ENCODE measurements at places on chromosomes 6 and 20.

DNA sequence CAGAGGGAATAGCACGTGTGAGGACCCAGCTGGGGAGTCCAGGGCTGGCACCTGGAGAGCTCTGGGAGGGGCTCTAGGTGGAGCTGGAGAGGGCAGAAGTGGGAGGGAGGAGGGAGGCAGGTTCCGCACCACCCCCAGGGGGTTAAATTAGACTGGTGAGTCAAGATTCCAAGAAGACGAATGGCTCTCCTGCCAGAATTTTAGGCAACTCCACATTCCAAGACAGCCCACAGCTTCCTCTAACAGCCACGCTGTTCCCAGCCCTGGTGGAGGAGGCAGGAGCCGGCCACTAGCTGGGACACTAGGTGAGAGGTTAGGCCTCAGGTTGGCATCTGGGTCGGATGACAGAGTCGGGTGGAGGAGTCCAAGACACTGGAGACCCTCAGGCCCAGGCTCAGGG, 60.2 kb downstream of the TFAP2C start:
- DNase-seq = no peak

DNA sequence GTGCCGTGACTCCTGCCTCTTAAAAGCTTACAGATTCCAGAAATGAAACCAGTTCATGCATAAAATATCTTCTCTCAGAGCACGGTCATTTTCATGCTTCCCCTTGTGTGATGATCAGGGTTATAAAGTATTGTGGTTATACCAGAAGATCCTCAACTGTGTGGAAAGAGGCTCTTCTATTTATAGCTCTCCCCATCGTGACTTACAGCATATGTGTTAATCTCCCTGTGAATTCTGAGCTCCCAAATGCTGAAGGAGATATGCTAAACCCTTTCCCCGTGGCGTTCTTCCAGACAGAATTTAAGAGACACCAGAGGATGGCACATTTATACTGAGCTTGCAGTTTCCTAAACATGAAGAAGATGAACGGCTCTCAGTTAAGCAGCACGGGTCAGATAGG, 158.8 kb downstream of the CDH26 start:
- DNase-seq = no peak

DNA sequence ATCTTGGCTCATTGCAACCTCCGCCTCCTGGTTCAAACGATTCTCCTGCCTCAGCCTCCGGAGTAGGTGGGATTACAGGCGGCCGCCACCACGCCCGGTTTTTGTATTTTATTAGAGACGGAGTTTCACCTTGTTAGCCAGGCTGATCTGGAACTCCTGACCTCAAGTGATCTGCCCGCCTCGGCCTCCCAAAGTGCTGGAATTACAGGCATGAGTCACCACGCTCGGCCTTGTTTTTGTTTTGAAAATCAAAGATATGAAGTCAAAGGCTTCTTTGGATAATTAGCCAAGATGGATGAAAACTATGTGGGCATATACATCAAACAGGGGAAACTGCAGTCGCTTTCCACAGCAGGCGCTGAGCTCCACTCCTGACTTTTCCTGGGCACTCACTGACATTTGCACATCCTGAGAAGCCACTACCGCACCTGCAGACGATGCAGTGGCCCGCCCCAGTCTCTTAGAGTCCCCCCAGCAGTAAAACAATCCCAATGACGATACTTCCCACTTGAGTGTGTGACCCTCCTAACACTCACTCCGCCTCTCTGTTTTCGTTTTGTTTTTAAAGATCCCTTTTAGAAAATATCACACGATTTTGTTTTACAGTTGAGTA, 44.1 kb downstream of the GJA1 start:
- no peak for DNase-seq

GRCh38 chr6:67642582-67642981, 992.5 kb upstream of the ADGRB3 start:
- no peak for DNase-seq

- peak; percentile 23 for DNase-seq
These were observed 49.0 kb downstream of the MDGA1 start for GRCh38 chr6:37648465-37649330.

- DNase-seq = no peak
These were observed 98.2 kb upstream of the HDGFL1 start for GRCh38 chr6:22471132-22471690.

DNA sequence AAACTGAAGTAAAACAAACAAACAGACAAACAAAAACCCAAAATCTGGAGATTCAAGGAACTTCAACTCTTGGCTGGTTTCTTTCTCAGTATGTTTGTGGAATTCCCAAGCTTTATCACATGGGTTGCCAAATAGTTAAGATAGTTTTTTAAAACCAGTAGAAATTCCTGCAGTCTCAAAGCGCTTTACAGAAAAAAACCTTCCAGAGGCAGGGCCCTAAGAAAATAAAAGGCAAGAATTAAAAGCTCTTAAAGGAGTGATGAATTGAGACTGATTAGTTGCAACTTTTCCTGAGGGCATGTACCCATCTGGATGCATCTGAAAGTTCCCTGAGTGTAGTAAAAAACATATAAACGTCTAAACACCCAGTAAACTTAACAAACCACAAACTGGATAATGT, 25.9 kb upstream of the PTCHD4 start:
- DNase-seq = no peak

GRCh38 chr6:107284805-107285204, 169.5 kb upstream of the BEND3 start:
- no peak for DNase-seq

GRCh38 chr20:37161830-37162549, 17.1 kb upstream of the RPN2 start:
- DNase-seq = no peak

- peak; percentile 65 for DNase-seq
These were observed 2.0 kb upstream of the PLCG1 start for GRCh38 chr20:41135187-41135887.

- peak; percentile 4 for DNase-seq
These were observed 173.2 kb downstream of the VEGFA start for GRCh38 chr6:43943099-43943766.

DNA sequence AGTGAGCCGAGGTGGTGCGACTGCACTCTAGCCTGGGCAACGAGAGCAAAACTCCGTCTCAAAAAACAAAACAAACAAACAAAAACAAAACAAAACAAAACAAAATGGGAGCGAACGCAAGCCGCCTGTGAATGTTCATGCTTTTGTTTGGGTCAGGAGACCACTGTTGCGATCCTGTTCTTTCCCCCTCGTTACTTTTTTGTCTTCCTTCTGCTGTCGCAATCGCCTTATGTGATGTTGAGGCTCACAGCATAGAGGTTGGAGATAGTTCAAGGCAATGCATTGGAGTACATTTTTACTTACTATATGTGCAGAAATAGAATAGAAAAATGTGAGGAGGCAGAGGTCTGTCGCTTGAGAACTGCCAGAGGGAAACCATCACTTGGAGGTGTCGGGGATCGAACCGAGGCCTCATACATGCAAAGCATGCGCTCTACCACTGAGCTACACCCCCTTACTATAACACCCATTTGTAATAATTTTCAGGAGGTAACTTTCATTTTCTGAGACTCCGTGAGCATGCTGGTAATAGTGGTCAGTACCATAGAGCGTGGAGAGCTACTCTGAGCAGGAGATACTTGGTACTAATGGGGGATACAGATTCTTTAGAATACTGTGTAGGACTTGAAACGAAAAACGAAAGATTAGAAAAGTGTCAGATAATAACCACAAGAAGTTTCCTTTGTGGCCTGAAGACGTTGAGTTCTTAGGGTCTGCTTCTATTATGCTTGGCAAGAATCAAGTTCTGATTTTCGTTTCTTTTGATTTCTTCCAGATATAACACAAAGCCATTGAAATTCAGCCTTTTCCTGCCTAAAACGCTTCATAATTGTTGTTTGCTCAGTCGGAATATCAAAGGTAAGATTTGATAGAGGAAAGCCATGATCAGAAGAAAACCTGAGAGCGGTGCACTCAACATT, 121.1 kb downstream of the TRIM27 start:
- peak; percentile 35 for DNase-seq

DNA sequence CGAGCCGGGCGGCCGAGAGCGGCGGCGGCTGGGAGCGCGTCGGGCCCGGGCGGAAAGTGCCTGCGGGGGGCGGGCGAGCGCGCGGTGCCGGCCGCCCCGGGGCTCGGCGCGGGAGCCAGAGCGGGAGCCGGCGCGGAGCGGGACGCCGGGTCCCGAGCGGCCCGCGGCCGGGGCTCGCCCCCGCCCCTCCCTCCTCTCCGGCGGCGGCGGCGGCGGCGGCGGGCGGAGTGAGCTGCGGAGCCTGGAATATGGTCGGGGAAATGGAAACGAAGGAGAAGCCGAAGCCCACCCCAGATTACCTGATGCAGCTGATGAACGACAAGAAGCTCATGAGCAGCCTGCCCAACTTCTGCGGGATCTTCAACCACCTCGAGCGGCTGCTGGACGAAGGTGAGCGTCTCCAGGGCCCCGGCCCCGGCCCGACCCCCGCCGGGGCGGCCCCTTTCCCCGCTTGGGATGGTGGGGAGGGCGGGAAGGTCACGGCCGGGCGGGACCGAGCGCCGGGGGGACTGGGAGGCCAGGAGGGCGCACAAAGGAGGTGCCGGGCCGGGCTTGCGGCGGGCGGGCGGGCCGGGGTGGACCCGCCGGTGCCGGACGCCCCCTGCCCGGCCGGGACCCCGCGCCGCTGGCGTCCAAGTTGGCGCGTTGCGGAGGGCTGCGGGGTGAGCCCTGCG, 565 bp downstream of the QKI start:
- DNase-seq = peak; percentile 41

DNA sequence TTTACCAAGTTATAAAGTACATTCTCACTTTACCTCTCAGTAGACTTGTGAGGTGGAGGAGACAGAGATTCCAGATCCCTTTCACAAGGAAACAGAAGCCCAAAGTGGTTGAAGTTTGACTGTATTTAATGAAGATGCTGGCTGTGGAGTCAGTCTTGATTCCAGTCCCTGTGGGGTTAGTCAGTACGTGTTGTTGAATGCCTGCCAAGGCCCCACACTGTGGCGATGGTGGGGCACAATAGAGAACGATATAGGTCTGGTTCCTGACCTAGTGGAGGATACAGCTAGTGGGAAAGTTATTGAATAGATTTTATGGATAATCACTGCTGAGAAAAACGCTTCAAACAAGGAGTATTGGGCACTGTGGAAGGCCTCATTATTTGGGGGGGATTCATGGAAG, 71.4 kb downstream of the LRRC1 start:
- no peak for DNase-seq

DNA sequence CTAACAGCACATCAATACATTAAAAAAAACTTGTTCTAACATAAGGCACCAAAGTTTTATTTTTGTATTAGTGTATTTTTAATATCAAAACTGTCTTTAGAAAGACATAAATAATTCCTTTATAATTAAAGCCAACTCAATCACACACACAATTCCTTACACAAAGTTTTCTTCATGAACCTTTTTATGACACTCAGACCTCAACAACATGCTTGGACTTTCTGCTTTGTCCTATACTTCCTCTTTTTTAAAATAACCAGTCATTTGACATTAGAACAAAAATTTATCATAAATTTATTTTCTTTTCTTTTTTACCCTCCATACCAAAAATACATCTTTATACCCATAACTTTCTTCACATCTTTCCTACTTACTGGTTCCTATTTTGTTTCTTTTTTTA, 292.0 kb upstream of the ARID1B start:
- DNase-seq = no peak

GRCh38 chr6:16238057-16238962, at the start of gene GMPR:
Gene GMPR (plus strand): TSS chr6:16238587. CDS start chr6:16238694, 107 bp downstream.
- peak; percentile 73 for DNase-seq

DNA sequence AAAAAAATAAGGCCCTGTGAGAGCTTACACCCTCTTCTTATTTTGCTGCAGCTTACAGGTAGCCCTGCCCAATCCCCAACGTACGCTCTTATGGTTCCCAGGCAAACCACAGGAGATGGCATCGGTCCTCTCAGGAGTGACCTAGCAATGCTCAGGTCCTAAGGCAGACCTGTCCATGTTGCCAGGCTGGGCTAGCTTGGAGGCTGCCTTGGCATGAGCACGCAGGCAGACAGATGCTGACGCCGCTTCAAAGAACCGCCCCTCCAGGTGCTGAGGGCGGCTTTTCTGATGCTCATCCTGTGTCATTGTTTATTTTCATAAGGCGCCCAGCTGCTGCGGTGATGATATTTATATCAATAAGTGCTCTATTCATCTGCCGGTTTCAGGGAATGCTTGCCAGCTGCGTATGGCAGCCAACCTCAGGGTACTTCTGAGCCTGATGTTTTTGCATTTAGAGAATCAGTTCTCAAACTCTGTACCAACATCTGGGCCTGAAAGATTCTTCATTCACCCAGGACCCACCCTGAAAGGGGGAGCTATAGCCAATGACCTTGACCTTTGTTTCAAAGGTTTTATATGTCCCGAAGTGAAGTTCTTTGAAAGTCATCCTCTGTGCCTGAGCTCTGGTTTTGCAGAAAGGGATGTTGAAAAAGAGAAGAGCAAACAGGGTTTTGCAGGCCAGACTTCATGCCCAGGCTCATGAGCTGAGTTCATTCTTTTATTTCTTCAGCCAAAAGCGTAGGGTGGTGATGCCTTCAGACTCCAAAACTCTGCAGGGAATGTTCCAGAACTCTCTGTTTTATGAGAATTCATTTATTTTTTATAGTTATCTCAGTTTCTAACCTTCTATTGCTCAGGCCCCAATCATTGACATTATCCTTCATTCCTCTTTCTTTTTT, 475.6 kb upstream of the CHD6 start:
- no peak for DNase-seq
